ENCODE measurements at places on chromosomes 4 and X. TPM values are rescaled to one million over a fixed set of nuclear protein-coding genes. Genes with fewer than 3 reads are reported as not detected.

CYP4V2 gene
- 38.4 TPM for polyA plus RNA-seq

- no peak for DNase-seq
These were observed 30.7 kb downstream of the MID1IP1 start for GRCh38 chrX:38831949-38832348.

DNA sequence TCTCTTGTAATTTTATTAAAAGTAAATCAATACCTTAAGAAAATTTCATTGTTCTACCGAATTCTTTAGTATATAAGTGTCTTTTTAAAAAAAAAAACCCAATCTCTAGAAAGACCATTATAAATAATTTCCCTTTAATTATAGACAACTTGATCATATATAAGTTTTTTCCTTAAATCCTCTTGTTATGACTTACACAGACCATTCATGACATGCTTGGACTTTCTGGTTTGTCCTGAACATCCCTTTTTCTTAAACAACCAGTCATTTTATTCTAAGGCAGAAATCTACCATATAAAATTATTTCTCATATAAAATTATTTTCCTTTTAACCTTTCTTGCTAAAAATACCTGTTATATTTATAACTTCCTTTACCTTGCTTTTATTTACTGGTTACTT is 15.4 kb upstream of the FHDC1 start:
- DNase-seq, result no peak

GRCh38 chr4:113073451-113074005 is 24.1 kb downstream of the ANK2 start:
- no peak for DNase-seq

DNA sequence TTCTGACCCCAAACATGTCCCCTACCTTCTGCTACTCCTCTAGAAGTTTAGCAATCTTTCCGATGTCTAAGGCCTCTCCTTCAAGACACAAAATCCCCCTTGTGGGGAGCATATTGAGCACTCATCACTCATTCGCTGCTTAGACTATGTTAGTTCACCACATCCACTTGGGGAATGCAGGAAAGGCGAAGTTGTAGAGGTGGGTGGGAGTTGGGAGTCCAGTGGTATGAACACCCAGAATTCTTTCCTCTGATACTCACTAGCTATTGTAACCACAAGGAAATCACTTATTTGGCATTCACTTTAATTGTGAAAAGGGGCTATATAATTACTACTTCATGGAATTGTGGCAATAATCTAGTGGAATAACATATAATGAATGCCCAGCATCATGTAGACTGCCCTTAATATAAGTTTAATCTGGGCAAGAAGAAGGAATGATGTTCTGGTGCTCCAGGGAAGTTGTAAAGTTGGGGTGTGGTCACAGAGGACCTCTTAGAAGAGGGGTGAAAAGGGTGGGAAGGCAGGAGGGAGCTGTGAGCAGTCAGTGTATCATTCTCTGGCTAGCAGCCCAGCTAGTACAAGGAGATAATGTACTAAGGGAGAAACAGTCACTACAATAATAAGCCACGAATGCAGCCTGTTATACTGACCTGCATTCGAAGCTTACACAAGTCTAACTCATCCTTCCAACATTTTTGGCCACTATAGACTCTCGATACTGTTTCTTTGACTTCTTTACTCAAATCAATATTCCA is 468.2 kb upstream of the DIPK2B start:
- DNase-seq, result no peak

NSG1 gene
- 0.95 TPM for polyA plus RNA-seq

OPN1LW gene
- not detected for polyA plus RNA-seq

SPANXC gene
- polyA plus RNA-seq, result not detected

- no peak for DNase-seq
These were observed 67.4 kb downstream of the CBLL2 start for GRCh38 chrX:22340022-22340616.

MRFAP1L1 gene
- 23.5 TPM for polyA plus RNA-seq

BEND2 gene
- not detected for polyA plus RNA-seq

DNA sequence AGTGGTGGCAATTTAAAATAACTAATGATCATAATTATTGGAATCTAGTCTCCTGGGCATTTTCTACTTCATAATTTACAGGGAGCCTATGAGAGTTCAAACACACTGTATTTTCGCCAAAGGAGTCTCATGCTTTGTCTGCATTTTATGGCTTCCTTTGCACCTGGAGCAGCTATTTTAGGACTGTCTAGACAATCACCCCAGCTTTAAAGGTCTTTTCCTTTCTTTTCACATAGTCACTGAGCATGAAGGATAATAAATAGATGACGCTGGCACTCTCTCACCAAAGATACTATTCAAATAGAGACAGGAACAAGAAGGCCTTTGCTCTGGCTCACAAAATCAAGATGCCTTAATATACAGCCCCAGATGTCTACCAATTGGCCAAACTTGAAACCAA is 43.0 kb downstream of the AMELX start:
- DNase-seq, result no peak

GRCh38 chrX:37787423-37787869 is 7.6 kb downstream of the CYBB start:
- DNase-seq, result no peak

DNA sequence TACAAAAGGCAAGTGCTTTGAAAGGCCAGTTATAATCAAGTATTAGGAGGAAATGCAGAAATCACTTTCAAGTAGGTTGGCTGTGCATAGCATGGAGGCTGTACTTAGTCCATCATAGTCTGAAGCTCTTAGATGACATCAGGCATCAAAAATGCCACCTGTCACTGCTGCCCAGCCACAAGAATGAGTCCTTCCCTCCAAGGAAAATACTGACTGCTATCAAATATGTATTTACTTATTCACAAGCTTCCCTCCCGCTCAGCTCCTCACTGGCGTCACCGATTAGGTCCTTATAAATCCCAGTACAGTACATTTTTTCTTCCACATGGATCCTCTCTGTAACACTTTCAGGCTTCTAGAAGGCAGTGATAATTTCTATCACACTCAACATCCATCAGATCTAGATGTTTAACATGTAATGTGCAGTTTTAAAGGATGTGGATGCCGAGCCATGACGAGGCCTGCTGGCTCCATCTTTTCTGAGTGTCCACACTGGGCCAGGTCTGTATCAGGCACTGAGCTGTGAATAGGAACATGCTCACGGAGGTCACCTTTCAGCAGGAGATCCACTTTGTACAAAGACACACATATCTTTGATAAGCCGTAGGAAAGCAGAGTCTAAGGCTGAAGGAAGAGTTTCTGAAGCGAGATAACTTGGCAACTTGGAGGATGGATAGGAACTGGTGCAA is 121.9 kb downstream of the PALLD start:
- no peak for DNase-seq

TMEM128 gene
- polyA plus RNA-seq, result 23.3 TPM

GRCh38 chr4:12319765-12320164 is 891.1 kb upstream of the HS3ST1 start:
- DNase-seq, result no peak

GRCh38 chrX:1159548-1159947 is 52.9 kb downstream of the CRLF2 start:
- no peak for DNase-seq

GRCh38 chr4:115655626-115656025 is 542.2 kb upstream of the NDST4 start:
- DNase-seq, result no peak

GRCh38 chrX:44951572-44952067 is 78.6 kb downstream of the KDM6A start:
- no peak for DNase-seq

PNMA5 gene
- not detected for polyA plus RNA-seq

- DNase-seq, result no peak
These were observed 111.1 kb upstream of the JADE1 start for GRCh38 chr4:128698386-128698785.

GIMD1 gene
- polyA plus RNA-seq, result not detected

DNA sequence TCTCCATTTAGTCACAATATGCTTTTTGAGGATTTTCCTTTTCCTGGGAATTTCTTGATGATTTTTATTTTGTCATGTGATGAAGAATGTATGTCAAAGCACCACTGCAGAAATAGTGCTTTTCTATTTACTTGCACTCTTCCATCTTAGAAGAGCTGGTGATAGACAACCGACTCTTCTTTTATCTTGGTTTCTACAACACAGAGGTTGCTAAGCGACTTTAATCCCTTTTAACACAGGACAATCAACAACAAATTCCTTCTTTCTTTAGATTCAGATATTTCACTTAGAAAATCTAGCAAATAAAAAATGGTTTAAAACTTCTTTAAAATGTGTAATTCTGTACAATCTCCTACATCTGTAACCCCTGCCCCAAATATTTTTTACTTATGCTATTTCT is 34.6 kb downstream of the TET2 start:
- DNase-seq, result no peak

- no peak for DNase-seq
These were observed 7.0 kb upstream of the TLR3 start for GRCh38 chr4:186061921-186062320.

DNA sequence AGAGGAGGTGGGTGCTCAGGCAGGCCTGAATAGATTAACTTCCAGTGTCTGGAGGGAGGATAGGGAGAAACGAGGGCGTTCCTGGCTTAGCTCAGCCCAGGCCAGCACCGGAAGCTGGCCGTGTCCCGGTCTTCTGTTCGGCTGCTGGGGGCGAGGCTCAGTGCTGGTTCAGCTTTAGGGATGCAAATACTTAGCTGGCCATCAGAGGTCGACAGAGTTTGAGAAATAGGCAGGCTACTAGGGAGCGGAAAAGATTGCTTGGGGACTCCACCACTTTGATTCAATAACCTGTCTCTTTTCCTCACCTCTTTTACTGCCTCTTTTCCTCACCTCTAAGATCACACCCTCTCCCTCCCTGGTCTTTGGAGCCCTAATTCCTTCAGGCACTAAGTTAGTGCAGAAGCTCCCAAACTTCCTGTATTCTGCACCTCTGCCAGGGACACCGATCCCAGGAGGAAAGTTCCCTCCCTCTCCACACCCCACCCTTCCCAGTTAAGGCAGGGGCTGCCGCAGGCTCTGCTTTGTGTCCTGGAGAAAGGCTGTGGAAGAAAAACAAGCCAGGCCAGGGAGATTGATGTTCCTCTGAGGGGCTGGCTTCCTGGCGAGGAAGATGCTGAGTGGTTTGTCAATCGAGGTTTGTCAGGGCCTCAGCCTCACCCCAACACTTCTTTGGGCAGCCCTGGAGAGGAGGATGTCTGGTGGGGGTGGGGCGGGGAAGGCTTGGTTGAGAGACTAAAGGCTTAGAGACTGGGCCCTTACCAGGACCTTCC is 6.0 kb upstream of the EFNB1 start:
- DNase-seq, result no peak

GPRASP2 gene
- 4.2 TPM for polyA plus RNA-seq

- no peak for DNase-seq
These were observed 1319.7 kb upstream of the TENM3 start for GRCh38 chr4:180923486-180923885.

GRCh38 chr4:109134268-109134667 is 168.2 kb downstream of the COL25A1 start:
- no peak for DNase-seq

All from pancreas (tissue), 10 donors.